ENCODE measurements at places on chromosomes 16 and 17.
A peak's percentile ranks its signal among the peaks of the same experiment; 100 is the strongest.

DNA sequence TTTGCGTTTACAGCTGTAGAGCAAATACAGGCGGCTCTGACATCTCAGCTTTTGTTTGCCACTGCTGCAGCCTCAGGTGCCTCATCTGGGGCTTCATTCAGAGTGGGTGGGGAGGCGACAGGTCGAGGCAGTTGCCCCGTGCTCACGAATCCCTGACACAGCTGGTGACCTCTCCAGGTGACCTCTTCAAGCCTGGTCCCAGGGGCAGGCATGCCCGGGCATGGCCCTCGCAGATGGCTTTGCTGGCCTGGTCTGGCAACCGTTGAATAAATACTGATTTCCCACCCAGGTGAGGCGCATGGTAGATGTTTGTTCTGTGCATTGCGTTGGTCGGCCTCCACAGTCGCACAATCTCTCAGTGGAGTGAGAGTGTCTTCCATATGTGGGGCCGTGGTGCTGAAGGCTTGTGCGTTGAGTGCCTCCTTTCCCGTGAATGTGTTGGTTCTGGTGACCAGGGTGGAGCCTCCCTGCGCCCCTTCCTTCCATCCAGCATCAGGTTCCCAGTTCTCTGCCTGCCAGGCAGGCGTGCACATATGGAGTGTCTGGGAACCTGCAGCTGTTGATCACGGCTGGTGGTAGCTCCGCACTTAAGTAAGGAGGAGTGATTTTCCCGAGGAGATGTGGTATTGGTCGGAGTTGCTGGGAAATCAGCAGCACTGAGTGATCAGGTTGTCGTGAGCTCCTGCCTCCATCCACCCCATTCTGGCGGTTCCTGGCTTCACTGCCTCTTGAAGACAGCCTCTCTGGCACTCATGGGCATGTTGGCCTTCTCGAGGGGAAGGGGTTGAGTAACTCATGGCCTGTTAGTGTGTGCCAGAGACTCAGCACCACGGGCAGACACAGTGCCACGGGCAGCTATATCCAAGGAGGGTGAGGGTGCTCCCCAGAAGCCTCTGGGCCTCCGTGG lies 149.7 kb downstream of the RPTOR start:
- DNase-seq = no peak

DNA sequence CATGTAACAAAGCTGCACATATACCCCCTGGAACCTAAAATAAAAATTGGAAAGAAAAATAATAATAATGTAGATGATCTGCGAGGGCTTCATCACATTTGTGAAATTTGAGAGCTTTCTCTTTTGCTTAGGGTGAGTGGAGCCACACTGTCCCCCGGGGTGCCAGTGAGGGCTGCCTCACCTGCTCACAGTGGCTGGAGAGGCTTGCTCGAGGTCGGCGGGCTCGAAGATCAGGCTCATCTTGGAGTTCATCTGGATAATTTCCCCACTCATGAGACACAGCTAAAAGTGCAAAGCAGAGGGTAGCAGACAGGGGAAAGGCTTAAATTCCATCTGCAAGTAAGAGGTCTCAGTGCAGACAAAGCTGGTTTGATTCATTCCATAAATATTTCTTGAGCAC lies 123.8 kb downstream of the DNAH3 start:
- no peak for DNase-seq

- no peak for DNase-seq
These were observed 9.8 kb downstream of the PGS1 start for GRCh38 chr17:78387977-78388941.

GRCh38 chr16:65054457-65054856 lies 67.4 kb downstream of the CDH11 start:
- DNase-seq = no peak

- DNase-seq = no peak
These were observed 32.4 kb downstream of the PRKCB start for GRCh38 chr16:23868136-23868535.

DNA sequence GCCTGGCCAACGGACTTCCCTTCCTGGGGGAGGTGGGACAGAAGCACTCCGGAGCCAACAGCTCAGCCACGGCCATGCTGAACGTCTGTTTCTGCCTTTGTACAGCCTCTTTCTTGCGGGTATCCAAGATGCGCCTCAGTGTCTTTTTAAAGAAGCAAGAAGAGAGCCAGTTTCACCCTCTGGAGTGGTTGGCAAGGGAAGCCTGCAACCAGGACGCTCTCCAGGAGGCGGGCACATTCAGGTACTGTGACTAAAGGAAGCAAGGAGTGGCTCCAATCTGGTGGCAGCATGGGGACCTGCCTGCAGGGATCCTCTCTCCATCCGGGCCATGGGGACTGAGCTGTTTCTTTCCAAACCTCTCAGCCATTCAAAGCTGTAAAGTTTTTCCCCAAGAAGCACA lies 60.6 kb upstream of the ENDOV start:
- no peak for DNase-seq

DNA sequence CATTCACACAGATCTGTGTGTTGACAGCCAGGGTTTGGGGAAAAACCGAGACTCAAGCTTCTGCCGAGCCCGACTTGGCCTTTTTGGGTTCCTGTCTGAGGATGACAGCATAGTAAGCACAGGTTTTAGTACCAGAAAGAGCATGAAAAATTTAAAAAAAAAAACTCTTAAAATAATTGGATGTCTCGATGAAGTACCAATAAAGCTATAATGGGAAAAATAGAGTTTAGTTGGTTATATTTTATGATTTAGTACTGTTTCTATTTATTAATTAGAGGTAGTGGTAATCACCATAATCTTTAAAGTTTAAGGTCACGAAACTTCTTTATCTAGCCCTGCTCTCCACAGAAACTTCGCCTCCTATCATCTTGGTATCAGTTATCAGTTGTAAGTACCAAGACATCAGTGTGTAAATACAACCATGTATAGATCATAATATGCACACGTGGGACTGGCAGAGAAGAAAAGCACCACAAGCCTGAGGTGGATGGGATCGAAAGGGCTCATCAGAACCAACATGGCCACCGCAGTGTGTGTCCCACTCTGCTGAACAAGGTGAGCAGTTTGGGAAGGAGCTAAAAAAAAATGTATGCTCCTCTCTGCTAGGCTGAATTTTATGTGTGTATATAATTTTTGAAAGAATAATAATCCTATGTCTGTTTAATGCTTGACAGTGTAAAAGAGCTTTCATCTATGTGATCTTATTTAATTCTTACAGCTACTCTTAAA lies 14.4 kb upstream of the EEF2K start:
- no peak for DNase-seq

- DNase-seq = peak; percentile 62
These were observed 1.6 kb downstream of the SIRT7 start for GRCh38 chr17:81916234-81917001.

DNA sequence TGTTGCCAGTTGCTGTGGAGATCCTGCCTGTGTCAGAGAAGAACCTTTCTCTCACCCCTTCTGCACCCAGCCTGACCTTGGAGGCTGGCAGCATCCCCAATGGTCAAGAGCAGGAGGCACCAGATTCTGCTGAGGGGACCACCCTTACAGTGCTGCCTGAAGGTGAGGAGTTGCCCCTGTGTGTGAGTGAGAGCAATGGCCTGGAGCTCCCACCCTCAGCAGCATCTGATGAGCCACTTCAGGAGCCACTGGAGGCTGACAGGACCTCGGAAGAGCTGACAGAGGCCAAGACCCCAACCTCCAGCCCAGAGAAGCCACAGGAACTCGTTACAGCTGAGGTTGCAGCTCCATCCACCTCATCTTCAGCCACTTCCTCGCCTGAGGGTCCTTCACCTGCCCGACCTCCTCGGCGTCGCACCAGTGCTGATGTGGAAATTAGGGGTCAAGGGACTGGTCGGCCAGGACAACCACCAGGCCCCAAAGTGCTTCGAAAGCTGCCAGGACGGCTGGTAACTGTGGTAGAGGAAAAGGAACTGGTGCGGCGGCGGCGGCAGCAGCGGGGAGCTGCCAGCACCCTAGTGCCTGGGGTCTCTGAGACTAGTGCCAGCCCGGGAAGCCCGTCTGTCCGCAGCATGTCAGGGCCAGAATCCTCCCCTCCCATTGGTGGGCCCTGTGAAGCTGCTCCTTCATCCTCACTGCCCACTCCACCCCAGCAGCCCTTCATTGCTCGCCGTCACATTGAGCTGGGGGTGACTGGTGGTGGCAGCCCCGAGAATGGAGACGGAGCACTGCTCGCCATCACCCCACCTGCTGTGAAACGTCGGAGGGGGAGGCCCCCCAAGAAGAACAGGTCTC lies 10.2 kb upstream of the PHKG2 start:
- no peak for DNase-seq

DNA sequence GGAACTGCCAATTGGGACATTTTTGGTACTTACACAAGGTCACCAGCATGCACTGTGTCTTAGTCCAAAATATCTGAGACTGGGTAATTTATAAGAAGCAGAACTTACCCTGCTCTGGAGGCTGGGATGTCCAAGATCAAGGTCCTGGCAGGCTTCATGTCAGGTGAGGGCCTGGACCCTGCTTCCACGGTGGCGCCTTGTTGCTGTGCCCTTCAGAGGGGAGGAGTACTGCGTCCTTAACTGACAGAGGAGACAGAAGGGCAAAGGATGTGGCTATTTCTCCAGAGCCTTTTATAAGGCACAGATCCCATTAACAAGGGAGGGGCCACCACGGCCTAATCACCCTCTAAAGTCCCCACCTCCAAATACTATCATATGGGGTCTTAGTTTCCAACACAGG lies 178.9 kb downstream of the C16orf95 start:
- DNase-seq = no peak

DNA sequence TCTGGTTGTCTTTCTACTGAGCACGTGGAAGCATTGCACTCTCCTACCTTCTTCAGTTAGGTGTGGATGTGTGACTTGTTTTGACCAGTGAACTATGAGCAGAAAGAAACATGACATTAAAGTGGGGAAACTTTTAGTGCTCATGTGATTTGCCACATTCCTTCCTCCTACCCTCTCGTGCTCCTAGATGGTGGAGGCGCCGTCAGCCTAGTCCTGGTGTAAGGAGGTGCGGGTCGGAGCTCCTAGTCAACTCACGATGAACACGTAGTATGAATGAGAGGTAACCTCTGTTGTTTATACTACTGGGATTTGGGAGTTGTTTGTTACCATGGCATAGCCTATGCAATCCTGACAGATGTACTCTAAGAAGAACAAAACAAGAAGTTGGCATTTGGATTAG lies 47.4 kb downstream of the KSR1 start:
- no peak for DNase-seq

Measured in fibroblast of skin of back (primary cell).